ENCODE measurements at places on chromosomes 7 and 10.

GRCh38 chr7:130662426-130662825, 6.1 kb downstream of the COPG2 start:
- DNase-seq: no peak

- DNase-seq: no peak
These were observed 10.5 kb upstream of the PAX4 start for GRCh38 chr7:127628445-127628844.

- no peak for DNase-seq
These were observed 249.2 kb downstream of the SFMBT2 start for GRCh38 chr10:7161484-7162250.

DNA sequence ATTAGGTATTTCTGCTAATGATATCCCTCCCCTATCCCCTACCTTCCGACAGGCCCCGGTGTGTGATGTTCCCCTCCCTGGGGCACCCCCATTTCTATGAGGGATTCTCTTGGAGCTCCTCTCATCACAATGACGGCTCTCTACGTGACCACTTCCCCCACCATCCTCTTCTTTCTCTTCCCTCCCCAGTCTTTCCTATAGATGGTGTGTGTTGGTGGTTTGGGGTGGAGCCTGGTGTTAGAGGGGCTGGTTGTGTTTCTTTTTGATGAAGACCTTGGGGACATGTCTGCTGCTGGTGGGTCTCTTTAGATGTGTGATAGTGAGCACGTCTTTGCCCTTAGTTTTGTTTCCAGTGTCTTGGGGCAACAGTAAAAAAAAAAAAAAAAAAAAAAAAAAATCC, 28.6 kb downstream of the RPS24 start:
- DNase-seq: no peak

- DNase-seq: no peak
These were observed 22.2 kb downstream of the TYW1B start for GRCh38 chr7:72805526-72806494.

DNA sequence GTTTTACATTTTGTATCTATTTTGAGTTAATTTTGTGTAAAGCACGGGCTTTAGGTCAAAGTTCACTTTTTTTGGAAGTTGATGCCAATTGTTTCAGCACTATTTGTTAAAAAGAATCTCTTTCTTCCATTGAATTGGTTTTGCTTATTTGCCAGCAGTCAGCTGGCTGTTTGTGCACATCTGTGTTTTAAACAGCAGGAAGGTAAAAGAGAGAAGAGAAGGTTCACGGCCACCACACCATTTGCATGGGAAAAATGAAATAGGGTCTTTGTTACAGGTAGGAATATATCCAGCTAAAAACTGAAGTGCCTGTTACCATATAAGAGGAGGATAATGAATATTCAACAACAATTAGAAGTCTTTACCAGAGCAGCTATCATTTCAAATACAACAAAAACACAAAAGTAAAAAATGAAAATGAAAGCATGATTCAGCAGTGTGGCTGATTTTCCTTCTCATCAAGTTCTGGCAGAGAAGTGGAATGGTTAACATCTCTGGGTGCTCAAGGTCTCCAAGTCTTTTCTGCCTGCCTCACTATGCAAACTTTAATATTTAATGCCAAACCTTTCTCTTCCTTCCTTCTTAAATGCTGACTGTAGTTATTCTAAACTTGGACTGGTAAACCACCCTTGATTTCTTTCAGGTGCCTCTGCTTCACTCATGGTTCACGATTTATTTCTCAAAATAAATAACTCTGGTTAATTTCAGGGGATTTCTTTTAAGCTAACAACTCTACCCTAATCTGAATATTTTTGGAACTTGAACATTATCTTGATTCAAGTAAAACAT, 841.5 kb downstream of the GRM8 start:
- no peak for DNase-seq

DNA sequence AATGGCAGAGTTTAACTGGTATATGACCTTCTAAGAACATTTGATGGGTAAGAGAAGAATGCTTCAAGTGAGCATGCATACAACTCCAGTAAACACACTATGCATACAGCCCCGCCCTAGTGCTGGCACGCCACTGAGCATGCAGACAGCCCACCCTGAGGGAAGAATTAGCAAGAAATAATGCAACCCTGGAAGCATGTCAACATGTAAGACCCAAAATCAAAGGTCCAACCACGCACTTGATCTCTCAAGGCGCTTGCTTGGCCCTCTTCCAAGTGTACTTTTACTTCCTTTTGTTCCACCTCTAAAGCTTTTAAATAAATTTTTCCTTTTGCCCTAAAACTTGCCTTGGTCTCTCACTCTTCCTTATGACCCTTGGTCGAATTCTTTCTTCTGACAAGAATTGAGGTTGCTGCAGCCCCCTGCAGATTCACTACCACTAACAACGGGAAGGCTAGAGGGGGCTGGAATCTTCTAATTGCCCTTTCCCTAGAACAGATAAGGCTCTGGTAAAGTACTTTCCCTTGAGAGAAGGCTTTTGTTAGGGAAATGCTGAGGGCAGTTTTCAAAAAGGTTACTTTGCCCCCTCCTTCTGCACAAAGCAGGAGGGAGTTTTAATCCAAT, 3.4 kb downstream of the FAM24B start:
- DNase-seq: no peak

Measured in NCI-H2107 (cell line).